Cortex of kidney (tissue), 1 donor: ENCODE measurements at places on chromosomes 4 and X.

DNA sequence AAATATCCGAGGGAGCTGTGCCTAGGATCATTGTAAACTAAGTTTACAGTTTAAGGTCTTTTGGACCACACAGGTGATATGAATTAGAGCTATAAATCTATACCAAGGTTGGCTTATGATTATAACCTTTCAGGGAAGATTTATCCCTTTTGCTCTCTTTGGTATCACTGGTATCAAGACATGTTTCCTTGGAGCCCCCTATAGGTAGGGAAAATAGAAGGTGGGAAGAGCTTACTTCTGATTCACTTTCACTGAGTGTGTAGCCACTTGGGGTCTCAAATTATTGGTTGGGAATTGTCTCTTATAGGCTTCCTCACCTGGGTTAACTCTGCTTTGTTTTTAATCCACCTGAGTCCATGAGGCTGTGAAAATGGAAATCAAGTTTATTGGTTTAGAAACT, 262.1 kb upstream of the NR3C2 start:
- DNase-seq: no peak

- no peak for DNase-seq
Observed at GRCh38 chr4:6268650-6269615, 717 bp upstream of the WFS1 start.

- no peak for DNase-seq
Observed at GRCh38 chrX:24268786-24269185, 45.1 kb downstream of the SUPT20HL2 start.

- DNase-seq: no peak
Observed at GRCh38 chrX:134676436-134676835, 18.2 kb upstream of the PLAC1 start.

GRCh38 chr4:78190068-78190467, 132.9 kb downstream of the FRAS1 start:
- no peak for DNase-seq

GRCh38 chr4:37935026-37935425, 25.2 kb upstream of the PTTG2 start:
- no peak for DNase-seq

GRCh38 chrX:35380808-35381700, 417.1 kb upstream of the MAGEB16 start:
- no peak for DNase-seq

DNA sequence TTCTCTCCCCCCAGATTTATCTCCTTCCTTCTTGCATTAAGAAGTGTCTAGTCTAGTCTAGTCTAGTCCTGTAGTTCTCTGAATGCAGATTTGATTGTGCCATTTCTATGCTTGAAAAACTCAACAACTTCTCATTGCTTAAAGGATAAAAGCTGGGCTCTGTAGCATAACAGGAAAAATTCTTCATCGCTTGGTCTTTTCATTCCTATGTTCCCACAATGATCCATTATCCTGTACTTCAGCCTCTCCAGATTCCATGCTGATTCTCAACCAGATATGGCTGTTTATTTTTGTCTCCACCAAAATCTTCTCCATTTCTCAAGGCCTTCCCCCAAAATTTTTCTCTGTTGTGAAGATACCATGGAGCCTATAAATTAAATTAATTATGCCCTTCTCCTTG, 102.9 kb upstream of the STIM2 start:
- no peak for DNase-seq

GRCh38 chrX:151985531-151985930, 11.1 kb upstream of the GABRE start:
- DNase-seq: no peak

DNA sequence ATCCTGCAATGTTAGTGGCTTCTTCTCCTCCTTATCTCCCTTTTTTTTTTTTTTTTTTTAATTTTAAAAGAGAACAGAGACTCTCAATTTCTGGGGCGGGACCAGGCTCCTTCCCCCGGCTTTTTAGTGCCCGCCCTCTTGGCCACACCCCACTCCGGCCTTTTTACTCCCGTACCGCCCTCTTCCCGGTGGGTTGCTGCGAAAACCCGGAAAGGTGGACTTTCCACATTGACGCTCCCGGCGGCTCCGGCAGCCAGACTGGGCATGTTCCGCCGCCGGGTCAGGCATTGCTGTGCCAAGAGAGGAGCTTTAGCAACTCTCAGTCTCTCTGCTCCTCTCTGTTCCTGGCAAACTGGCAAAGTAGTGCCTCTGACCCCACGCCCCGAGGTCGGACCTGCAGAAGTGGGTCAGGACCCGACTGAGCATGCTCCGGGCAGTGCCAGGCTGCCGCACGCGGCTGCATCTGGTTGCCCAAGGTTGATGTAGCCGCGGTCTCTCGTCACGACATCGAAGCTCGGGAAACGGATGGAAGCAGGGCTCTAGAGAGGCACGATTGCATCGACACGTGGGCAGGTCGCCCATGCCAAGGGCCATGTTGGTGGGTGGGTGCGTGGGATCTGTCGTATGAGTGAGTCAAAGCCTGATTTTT, 1.1 kb upstream of the MFAP3L start:
- DNase-seq: peak; percentile 24

DNA sequence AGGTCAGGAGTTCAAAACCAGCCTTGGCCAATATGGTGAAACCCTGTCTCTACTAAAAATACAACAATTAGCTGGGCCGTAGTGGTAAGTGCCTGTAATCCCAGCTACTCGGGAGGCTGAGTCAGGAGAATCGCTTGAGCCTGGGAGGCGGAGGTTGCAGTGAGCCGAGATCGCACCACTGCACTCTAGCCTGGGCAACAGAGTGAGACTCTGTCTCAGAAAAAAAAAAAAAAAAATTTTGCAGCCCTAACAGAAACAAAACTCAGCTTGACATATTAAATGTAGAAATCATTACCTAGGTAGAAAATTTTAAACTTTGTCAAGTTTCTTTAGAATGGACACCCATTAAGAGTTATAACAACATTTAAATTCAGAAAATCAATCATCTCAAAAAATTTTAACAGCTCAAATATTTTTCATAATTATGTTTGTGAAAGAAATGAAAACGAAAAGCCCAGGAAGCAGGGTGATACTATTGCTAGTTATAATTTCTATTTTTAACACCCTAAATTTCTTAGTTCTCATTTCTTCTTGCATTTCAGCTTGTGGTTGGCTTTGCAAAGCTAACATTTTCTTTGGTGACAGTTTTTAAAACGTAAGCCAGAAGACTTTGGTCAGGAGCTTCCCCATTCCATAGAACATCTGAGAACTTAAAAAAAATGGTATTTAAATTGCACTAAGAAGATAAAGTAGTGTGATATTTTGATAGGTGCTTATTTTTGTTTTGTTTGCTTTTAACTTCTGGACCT, 33.3 kb upstream of the RBBP7 start:
- DNase-seq: no peak

- no peak for DNase-seq
Observed at GRCh38 chrX:136907621-136908020, 27.1 kb upstream of the RBMX start.

- DNase-seq: no peak
Observed at GRCh38 chr4:187065396-187065795, 341.7 kb upstream of the FAT1 start.

- DNase-seq: no peak
Observed at GRCh38 chr4:140353786-140354185, 19.7 kb upstream of the SCOC start.

- DNase-seq: no peak
Observed at GRCh38 chr4:40228497-40229365, 31.9 kb downstream of the RHOH start.

- DNase-seq: no peak
Observed at GRCh38 chr4:168524006-168524405, 27.2 kb downstream of the PALLD start.

DNA sequence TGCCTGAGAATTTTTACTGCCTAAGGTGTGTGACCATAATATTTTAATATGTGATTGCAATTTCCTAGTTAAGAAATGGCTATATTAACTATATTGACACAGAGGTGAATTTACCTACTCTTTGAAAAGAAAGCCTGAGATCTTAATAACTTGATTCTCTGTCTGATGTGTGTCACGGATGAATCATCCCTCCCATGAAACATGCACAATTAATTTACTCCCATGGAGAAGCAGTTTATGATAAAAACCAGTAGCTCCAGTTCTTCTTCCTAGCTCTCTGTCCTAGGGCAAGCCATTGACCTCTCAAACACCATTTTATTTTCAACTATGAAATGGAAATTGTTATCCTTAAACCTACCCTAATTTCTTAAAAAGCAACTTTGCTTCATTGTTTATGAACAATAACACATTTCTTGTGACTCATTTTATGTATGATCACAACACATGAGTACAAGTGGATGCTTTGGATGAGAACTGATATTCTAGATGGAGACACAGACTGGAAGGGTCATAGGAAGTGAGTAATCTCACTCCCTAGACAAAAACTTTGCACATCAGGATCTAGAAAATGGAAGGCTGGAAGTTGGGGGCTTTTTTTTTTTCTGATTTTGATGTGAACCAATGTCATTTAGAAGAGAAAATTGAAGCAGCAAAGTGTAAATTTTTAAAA, 438.3 kb downstream of the GPAT3 start:
- DNase-seq: no peak

GRCh38 chrX:77743720-77744119, 42.3 kb downstream of the ATRX start:
- no peak for DNase-seq

DNA sequence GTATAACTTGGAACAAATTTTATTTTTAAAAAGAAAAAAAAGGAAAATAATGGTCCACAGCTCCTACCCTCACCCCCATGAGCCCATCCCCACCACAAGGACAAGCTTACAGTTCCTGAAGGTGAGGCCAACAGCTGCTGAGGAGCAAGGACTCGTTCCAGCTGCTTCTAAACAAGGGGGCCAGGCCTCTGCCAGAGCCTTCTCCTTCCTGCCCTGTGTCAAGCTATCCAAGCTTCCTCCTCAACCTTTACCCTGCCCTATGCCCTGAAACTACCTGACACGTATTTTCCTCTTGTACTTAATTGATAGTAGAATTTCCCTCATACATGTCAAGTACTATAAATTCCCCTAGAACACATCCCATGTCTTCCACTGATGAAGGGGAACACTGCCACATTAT, 8.8 kb downstream of the SH3D19 start:
- DNase-seq: no peak

GRCh38 chrX:45758319-45758718, 557.6 kb upstream of the DIPK2B start:
- DNase-seq: no peak

DNA sequence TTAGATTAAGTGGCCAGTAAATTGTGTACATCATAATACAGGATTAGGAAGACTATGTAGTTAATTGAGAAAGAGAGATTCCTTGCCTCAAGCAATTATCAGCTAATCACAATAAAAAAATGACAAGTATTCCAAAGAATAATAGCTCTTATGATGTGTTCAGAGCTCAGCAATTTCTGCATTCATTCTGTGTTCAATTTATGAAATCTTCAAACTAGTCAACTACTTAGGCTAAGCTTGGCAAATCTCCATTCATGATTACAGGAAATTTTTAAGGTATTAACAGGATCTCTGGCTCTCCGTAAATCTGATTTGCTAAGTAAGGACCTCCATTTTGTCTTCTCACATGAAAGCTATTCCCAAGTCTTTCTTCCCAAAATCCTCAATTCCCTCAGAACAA, 256.9 kb upstream of the TEX13A start:
- DNase-seq: no peak

DNA sequence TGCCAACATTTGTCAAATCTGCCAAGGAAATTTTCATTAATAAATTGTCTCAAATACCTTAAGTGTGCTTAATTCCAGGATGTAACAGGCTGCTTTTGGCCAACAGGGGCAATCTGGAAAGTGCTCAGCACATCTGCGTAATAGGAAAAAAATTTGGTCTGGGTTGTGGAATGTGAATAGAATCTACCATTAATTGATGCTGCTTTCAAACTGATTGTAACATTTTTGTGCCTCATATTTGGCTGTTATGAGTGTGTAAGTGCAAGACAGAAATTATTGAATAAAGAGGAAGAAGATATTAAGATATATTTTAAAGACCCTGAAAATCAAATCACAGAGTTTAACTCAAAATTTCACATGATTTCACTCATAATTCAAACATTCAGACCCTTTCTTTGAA, 41.1 kb downstream of the REELD1 start:
- no peak for DNase-seq

DNA sequence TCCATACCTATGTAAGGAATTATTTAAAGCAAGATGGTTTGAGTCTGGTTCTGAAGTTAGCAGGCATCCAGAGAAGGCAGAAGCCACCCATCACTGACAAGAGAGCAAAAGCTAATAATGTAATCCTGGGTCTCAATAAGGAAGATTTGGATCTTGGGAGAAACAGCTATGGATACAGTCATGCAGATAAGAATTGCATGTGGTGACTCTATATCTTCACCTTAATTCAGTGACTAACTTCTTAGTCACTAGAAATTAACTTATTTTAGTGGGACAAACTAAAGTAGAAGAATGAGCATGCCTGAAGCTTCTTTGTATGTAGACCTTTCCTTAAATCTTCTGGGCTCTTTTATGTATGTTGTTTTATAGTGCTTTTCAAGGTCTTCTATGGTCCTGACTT, 66.6 kb downstream of the ATP10D start:
- no peak for DNase-seq

DNA sequence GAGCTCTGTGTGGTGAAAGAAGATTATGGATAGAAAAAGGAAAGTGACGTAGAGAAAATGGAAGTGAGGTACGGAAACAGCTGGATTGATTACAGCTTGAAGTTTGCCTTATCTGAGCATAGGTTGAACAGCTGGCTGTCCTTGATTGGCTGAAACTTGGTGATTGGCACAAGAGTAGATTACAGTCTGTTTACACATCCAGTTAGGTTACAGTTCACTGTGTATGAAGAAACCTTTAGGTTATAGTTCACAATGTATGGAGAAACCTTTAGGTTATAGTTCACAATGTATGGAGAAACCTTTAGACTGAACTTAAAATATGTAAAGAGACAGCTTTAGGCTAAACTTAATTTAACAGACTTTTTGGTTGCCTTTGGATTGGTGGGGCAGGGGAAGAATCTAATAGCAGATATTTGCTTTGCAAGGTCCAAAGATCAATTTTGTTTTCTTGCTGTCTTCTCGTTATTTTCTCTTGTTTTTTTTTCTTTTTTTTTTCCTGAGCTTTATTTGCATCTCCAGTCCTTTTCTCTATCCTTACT, 15.6 kb upstream of the ART3 start:
- DNase-seq: no peak

DNA sequence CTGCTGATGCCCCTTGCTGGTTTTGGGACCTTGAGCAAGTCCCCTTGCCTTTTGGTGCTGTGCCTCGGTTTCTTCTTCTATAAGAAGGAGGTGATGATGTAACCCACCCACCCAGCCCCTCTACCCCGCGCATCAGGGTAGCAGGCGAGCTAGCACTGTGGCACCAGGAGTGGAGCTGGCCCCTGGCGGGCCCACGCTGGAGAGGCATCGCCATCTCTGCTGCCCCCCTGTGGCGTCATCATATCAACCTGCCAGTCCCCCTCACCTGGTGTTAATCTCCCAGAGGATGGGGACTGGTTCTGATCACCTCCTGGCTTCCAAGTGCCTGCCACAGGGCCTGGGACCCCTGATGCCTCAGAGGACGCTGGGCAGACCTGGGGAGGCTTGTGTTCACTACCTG, 6.3 kb upstream of the SORCS2 start:
- DNase-seq: no peak

GRCh38 chrX:48599341-48599740, 2.0 kb downstream of the WDR13 start:
- DNase-seq: no peak
